ENCODE measurements at places on chromosomes 4 and X. TPM values are rescaled to one million over a fixed set of nuclear protein-coding genes. Genes with fewer than 3 reads are reported as not detected.
A peak's percentile ranks its signal among the peaks of the same experiment; 100 is the strongest.

DNA sequence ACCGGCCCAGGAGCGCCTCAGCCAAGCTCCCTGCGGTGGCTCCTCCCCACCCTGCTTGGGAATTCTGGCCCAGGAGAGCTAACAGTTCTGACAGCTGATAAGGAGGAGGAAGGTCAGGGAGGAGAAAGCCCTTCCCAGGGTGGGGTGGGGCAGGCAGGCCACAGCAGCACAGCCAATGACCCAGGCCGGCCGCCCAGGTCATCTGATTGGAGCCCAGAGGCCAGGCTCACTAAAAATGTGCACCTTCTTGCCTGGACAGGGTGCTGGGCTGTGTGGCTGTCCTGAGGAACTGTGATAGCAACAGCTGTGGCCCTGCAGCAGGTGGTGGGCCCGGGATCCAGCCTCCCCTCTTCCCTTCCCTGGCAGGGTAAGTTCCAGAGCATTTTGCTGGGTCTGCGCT, 17.2 kb upstream of the SH3TC1 start:
- no peaks in the 10 kb centered on the region for H3K27me3 ChIP-seq
- no peak for DNase-seq

- H3K36me3 ChIP-seq: no peaks in the 10 kb centered on the region
- no peak for DNase-seq
- H3K27ac ChIP-seq: no peak overlapping the region
- no peaks in the 10 kb centered on the region for H3K4me1 ChIP-seq
Measured at GRCh38 chr4:88908521-88908920, 148.5 kb downstream of the FAM13A start.

- no peaks in the 10 kb centered on the region for H3K36me3 ChIP-seq
- H3K4me3 ChIP-seq: no peak overlapping the region
- H3K4me1 ChIP-seq: no peaks in the 10 kb centered on the region
- no peak overlapping the region for H3K27ac ChIP-seq
- no peak for DNase-seq
Measured at GRCh38 chrX:149365061-149365460, 140.0 kb downstream of the IDS start.

GRCh38 chrX:68571610-68572311, 72.9 kb downstream of the YIPF6 start:
- H3K27me3 ChIP-seq: no peaks in the 10 kb centered on the region
- H3K27ac ChIP-seq: no peak overlapping the region
- DNase-seq: no peak
- no peaks in the 10 kb centered on the region for H3K4me1 ChIP-seq
- no peak overlapping the region for H3K4me3 ChIP-seq

- peaks cover 14% of the 10 kb centered on the region for H3K36me3 ChIP-seq
- DNase-seq: no peak
- H3K27me3 ChIP-seq: peaks cover 3% of the 10 kb centered on the region
- H3K4me1 ChIP-seq: peaks cover 43% of the 10 kb centered on the region
- peak overlapping the region; percentile 92 for H3K27ac ChIP-seq
Measured at GRCh38 chr4:182916483-182917181, 554 bp downstream of the DCTD start.

- H3K36me3 ChIP-seq: peaks cover 35% of the 10 kb centered on the region
- H3K4me3 ChIP-seq: no peak overlapping the region
- DNase-seq: no peak
- H3K27ac ChIP-seq: no peak overlapping the region
- peaks cover 38% of the 10 kb centered on the region for H3K4me1 ChIP-seq
Measured at GRCh38 chr4:139319571-139319970, 17.3 kb upstream of the NDUFC1 start.

DNA sequence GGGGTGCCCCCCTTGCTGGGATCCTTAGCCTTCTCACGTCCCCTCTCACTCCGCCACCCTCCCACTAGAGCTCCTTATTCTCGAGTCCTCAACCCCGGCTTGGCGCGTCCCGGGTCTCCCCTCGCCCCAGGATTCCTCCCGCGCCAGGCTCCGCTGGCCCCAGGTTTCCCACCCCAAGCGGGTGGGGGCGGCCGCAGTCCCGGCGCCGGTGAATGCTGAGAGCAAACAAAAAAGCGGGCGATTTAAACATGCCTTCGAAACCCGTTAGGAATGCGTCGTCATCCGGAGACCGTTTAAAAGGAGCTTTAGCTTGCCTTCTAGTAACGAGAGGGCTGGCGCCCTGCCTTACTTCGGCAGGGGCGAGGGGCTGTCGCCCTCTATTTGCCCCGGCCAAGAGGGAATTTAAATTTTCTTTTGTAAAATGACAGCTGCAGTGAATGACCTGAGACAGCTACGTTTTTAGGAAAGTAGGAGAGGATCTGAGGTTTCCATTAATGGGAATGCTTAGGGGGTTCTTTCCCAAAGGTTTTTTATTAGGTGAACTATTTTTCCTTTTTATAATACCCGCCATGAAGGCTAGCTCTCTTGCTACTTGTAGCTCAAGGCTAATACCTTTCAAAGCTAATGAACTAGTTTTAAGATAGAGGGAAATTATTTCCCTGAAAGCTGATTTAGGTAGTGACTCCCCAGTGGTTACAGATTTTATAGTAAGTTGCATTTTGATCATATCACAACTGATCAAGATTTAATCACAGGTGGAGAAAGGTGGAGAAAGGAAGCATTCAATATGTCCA, 3.1 kb downstream of the JADE1 start:
- H3K27me3 ChIP-seq: no peaks in the 10 kb centered on the region
- peak overlapping the region; percentile 79 for H3K27ac ChIP-seq
- H3K4me3 ChIP-seq: peak overlapping the region; percentile 76
- peak; percentile 77 for DNase-seq
- peaks cover 15% of the 10 kb centered on the region for H3K4me1 ChIP-seq

DNA sequence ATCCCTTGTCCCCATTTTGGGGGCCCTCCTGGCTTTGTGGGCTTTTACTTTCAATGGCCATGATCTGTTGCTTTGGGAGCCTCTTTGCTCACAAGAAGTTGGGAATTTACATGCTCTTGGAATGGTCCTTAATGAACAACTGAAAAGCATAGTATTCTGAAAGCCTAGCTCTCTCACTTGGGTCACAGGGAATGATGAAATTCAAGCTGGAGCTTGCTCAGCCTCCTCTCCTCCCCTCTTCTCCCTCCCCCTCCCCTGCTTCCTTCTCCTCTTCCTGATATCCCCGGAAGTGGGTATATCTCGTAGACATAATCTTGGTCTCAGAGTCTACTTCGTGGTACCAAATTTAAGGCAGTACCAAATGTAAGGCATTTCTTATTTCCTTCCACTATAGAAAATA, 400.6 kb upstream of the NR3C2 start:
- no peaks in the 10 kb centered on the region for H3K36me3 ChIP-seq
- H3K27ac ChIP-seq: no peak overlapping the region
- DNase-seq: no peak
- H3K4me3 ChIP-seq: no peak overlapping the region
- H3K4me1 ChIP-seq: no peaks in the 10 kb centered on the region

DNA sequence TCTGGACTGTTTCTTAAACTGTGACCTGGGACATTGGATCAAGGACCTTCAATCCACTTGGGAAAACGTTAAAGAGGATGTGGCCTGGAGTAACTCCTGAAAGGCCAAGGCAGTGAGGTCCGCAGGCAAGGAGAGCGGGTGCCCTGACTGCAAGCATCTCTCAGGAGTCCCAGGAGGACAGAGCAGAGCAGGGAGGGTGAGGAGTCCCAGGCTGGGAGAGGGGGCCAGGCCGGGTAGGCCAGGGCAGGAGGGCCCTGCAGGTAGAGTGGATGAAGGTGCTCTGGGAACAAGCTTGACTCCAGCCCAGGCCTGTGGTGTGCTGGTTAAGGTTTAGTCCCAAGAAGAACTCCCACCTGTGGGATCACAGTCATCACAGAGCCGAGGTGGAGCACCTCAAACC, 13.8 kb downstream of the PNMA6E start:
- H3K36me3 ChIP-seq: no peaks in the 10 kb centered on the region
- no peak overlapping the region for H3K27ac ChIP-seq
- H3K27me3 ChIP-seq: peaks cover 2% of the 10 kb centered on the region
- H3K4me3 ChIP-seq: no peak overlapping the region

DNA sequence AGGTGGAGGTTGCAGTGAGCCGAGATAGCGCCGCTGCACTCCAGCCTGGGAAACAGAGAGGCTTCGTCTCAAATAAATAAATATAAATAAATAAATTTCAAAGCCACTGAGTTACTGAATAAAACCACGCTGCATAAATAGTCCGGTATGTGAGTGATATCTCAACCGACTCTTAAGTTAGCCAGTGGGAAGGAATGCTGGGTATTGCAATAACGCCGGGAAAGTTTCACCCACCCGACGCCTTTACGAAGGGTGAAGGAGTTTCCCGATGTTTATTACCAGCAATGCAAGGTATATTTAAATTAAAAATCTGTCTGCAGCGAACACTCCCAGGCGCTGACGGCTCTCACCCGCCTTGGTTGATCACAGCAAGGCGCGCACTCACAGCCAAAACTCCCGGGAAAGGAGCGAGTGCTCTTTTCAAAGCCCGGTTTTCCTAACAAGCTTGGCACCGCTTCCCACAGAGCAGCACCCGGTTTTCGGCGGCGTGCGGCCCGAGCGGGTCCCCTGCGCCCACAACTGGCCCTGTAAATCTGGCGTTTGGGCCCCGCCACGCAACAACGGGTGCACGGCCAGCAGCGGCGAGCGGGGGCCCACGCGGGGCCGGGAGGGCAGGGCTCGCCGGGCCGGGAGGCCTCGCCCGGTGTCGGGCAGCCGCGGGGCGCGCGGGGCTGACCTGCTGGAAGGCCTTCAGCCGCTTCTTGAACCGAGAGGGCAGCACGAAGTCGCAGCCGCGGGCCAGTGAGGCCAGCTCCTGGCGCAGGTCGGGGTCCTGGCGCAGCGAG, 13.7 kb downstream of the PPP2R3B start:
- no peak overlapping the region for H3K27ac ChIP-seq
- no peak for DNase-seq
- H3K27me3 ChIP-seq: peaks cover 44% of the 10 kb centered on the region
- H3K4me3 ChIP-seq: peak overlapping the region; percentile 42

DNA sequence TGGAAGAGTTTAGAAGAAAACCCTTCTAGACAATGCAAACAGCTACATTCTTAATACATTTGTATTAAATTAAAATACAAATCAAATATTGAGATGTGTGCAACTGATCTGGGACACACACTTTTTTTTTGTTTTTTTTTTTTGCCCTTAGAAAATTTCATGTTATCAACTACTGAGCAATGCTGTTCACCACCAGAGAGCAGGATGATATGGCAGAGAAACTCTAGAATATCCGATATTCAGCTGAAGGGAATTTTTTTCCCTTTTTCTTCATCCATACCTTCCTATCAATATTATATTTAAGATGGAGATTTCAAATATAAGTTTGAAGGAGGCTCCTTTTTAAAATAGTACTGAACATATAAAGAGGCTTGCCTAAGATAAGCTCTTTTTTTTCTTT, 1.0 kb downstream of the NDST3 start:
- no peak for DNase-seq
- H3K4me1 ChIP-seq: peaks cover 5% of the 10 kb centered on the region

DNA sequence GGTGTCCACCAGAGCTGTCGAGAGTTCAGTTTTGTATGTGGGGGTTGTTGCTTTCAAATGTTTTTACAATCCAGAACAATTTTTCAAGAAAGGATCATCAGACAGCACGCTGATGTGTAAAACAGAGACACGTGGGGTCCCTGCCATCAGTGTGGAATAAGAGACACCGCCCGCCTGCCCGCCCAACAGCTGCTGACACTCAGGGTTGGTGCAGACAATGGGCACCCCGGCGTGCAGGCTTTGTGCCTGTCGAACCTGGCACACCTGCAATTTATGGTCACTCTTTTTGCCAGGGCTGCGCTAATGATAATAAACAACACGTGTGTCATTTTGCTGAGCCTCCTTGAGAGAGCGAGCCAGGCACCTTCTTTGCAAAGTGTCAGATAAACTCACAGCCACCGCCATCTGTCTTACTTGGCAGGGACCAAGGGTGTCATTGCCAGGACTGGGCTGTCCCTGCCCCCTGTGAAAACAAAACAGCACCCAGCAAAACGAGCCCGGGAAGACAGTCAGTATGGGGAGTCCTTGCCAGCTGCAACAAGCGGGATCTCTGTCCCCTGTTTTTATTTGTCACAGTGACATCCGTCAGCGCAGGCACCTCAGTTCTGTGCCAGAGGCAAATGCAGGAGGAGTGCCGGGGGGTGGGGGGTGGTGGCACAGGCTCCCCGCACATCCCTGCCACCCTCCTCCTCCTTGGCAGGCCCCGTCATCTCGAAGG, 69.1 kb downstream of the PSAPL1 start:
- H3K4me1 ChIP-seq: peaks cover 3% of the 10 kb centered on the region
- no peak overlapping the region for H3K27ac ChIP-seq
- H3K4me3 ChIP-seq: no peak overlapping the region

DNA sequence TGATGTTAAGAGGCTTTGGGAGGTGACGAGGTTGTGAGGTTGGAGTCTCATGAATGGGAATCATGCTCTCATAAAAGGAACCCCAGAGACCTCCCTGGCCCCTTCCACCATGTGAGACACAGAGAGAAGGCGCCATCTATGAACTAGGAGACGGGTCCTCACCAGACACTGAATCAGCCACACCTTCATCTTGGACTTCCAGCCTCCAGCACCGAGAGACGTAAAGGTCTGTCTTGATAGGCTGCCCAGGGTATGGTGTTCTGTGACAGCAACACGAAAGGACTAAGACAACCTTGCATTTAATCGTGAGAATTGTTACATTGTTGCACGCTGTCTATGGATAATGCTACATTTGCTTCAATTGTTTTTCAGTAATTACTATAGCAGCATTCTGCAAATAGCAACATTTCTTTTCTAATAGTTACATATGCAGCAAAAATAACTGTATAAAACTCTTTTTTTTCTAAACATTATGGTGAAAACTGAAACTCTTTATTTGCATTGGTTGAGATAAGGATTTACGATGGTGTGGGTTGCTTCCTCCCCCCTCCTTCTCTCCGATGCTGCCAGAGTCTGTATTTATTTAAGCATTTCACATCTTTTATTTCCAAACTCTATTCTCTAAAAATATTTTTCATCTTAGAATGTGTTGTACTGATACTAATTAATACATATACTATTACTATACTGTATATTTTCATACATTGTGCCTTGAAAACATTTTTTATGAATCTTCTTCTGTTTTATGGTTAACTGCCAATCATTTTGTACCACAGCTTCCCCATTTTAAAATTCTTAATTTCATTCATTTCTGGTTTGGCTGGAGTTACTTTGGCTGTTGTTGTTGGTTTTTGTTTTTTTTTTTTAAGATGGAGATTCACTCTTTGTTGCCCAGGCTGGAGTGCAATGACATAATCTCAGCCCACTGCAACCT, 26.4 kb upstream of the AKAP17A start:
- no peak for DNase-seq
- no peaks in the 10 kb centered on the region for H3K27me3 ChIP-seq
- peaks cover 3% of the 10 kb centered on the region for H3K36me3 ChIP-seq
- no peak overlapping the region for H3K4me3 ChIP-seq
- no peak overlapping the region for H3K27ac ChIP-seq

Gene LANCL3
- total RNA-seq: 0.37 TPM

Gene CSAG1
- total RNA-seq: not detected

All from activated naive CD8-positive, alpha-beta T cell treated with anti-CD3 and anti-CD28 coated beads, Interleukin-2, amount 10 ng/mL, durations not matched to agents 7 days and 5 days (primary cell).